Left ventricle myocardium inferior (tissue), 1 donor: ENCODE measurements at places on chromosomes 13 and 19.

DNA sequence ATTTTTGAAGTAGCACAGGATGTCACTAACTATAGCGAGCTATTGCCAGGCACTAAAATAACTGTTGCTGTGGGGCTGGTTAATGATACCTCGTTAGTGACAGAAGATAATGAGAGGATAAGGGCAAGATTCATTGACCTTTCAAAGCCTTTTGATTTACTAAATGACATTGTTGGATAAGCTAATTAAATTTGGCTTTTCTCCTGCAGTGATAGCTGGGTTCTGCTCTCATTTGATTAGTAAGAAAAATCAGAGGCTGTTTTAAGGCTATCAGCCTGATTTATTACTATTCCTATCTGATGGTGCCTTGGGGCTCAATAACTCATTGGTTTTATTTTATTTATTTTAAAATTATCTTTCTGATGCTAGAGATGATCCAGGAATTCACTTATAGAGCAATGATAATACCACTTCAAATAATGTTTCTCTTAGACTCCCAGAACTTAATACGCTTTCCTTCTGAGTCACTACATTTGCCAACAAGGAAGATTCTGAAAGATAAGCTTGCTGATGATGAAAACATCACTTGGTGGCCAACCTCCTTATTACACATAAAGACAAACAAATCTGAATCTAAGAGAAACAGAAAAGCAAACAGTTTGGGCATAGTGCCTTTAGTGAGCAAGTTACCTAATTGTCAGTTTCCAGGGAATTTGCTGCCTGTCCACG, 501.3 kb upstream of the ARGLU1 start:
- no peak for DNase-seq

DNA sequence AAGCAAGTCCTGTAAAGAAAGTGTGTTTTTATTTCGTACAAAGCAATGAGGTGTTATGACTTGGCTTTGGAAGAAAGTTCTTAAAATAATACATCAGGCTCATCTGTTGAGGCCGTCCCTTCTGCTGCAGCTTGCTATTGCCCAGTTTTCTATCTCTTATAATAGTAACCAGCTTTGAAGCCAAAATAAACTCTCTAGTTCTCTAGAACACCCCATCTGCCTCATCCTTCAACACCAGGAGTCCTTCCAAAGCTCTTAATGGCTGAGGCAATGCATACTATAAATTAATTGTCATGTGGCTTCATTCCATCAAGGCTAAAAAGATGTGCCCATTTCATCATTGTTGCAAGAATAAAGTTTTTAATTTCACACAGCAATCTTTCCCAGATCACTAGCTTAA, 49.4 kb upstream of the IPO5 start:
- no peak for DNase-seq

- DNase-seq: no peak
Observed at GRCh38 chr19:57558525-57558924, 1.1 kb downstream of the ZNF550 start.

DNA sequence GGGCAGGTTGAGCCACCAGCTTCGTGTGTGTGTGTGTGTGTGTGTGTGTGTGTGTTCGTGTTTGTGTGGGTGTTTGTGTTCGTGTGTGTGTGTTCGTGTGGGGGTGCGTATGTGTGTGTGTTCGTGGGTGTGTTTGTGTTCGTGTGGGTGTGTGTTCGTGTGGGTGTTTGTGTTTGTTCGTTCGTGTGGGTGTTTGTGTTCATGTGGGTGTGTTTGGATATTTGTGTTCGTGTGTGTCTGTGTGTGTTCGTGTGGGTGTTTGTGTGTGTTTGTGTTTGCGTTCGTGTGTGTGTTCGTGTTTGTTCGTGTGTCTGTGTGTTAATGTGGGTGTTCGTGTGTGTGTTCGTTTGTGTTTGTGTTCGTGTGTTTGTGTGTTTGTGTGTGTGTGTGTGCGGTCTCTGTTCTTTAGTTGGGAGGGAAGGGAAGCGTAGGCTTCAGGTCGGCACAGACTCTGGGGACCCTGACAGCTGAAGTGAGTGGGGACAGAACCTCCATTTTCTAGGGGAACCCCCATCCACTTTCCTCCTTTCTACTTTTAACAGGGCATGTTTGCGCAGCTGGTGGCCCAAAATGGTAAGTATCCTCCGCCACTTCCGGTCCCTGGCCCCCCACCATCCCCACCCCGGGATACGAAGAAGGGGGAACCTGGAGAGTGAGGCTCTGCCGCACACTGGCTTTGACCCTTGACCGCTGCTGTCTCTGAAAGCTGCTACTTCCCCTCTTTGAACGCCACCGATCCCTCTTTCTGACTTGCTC, 1.6 kb downstream of the TNFSF9 start:
- no peak for DNase-seq

- DNase-seq: no peak
Observed at GRCh38 chr13:106850973-106851650, 283.2 kb upstream of the ARGLU1 start.

GRCh38 chr19:37932985-37933936, 26.3 kb downstream of the SIPA1L3 start:
- DNase-seq: peak; percentile 16

DNA sequence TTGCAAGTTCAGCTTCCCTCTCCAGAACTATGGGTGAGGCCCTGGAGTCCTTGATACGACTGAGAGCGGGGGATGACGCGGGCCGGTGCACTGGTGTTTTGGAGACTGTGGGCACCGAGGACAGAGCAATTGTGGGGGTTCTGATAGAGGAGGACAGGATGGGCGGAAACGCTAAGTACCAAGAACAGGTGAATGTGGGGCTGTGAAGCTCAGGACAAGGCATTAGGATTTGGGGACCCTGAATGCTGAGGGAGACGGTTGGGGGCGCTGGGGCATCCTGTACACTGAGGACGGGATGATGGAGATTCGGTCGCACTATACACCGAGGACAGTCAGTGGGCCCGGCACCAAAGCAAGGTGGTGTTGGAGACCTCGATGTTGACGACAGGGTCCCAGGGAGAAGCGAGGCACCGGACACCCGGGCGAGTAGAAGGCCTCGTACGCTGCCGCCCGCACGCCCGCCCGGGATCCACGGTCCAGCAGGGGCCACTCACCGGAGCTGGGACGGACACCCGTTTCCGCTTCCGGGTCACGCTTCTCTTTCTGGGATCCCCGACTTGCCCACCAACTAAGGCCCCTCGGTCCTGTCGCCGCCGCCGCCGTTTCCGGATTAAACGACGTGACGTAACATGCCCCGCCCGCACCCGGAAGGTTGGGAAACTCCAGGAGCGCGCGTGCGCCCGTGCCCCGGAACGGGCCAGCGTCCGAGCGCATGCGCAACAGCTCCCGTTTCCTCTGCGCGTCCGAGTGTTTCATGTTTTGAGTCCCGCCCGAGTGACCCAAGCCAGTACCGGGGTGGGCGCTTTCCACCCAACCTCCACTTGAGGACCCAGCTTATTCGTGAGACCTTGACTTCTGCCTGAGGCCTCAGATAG, at the start of gene CHMP2A:
CHMP2A (minus strand) TSS at position 612 of the 875 bp plus-strand sequence. CDS start 893 bp downstream, outside the sequence.
- DNase-seq: peak; percentile 99

DNA sequence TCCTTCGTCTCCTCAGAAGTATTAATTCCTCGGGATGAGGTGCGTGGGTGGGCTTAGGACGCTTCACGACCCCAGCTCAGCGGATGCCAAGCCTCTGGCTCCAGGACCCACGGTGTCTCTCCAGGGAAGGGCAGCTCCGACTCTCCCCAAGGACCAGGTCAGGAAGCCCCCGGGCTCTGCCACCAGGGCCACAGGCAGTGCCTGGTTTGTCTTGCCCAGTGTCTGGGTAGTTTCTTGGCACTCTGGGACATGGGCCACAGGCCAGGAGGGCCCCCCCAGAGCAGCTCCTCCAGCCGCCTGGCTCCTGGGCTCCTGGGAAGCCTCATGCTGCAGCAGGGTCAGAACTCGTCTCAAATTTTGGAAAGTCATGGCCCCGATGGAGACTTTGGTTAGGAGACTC, 2.5 kb downstream of the PROZ start:
- no peak for DNase-seq

GRCh38 chr19:632579-633067, 714 bp downstream of the POLRMT start:
- DNase-seq: no peak

- DNase-seq: no peak
Observed at GRCh38 chr19:2333027-2333806, 4.7 kb downstream of the SPPL2B start.

- no peak for DNase-seq
Observed at GRCh38 chr19:34269489-34269888, 15.1 kb downstream of the GARRE1 start.

DNA sequence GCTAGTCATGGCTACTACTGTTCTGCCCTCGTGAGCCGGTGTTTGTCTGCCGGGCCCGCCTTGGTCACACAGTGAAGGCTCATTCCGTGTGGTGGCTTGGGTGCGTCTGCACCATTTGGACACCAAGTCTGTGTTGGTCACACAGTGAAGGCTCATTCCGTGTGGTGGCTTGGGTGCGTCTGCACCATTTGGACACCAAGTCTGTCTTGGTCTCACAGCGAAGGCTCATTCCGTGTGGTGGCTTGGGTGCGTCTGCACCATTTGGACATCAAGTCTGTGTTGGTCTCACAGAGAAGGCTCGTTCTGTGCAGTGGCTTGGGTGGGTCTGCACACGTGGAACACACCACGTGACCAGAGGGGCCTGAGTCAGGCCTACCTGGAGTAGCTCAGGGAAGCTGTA, 29.0 kb upstream of the DCUN1D2 start:
- DNase-seq: no peak

DNA sequence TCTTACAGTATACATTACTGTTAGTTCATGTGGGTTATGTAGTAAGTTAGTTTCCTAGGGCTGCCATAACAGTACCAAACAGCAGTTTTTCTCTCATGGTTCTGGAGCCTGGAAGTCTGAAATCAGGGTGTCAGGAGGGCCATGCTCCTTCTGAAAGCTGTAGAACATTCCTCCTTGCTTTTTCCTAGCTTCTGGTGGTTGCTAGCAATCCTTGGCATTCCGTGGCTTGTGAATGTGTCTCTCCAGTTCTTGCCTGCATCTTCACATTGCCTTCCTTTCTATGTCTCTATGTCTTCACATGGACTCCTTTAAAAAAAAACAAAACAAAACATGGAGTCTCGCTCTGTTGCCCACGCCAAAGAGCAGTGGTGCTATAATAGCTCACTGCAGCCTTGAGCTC, 95.4 kb downstream of the WDFY2 start:
- no peak for DNase-seq
